Activated CD8-positive, alpha-beta memory T cell treated with anti-CD3 and anti-CD28 coated beads for 4 hours (primary cell): ENCODE measurements at places on chromosomes 5 and 9.

GRCh38 chr9:131107760-131108159 is 11.4 kb downstream of the AIF1L start:
- DNase-seq, result no peak

DNA sequence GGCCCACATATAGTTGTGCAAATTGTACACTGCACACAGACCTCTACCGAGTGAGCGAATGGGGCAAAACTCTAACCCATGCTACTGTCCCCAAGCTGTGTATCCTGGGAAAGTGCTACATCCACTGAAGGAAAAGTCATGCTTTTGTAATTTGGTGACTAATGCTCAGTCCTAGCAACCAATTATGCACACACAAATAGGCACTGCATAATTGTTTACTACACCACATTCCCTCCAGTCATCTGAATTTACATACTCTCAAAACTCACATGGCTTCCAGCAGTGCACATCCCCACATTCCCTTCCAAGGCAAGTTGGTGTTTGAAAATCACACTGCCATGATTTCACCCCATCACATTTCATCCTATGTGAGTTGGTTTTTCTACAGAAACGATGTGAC is 125.9 kb upstream of the OSMR start:
- DNase-seq, result no peak

DNA sequence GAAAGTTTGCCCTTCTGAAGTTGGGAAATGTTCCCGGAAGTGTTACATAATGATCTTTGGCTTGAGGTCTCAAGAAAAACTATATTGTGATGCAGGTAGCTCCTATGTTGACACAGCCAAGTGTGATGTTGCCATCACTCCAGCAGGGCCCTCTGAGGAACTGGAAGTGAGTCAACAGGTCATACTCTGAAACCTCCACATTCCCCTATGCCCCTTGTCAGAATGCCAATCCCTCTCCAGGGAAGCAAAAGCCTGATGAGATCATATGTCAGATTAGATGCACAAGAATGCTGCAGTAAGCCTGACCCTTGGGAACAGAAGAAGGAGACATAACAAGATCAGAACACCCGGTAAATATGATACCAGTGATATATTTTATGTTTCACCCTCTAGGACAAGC is 66.8 kb upstream of the ITGA2 start:
- no peak for DNase-seq

- DNase-seq, result no peak
Measured at GRCh38 chr9:107639426-107639825, 149.9 kb upstream of the KLF4 start.

DNA sequence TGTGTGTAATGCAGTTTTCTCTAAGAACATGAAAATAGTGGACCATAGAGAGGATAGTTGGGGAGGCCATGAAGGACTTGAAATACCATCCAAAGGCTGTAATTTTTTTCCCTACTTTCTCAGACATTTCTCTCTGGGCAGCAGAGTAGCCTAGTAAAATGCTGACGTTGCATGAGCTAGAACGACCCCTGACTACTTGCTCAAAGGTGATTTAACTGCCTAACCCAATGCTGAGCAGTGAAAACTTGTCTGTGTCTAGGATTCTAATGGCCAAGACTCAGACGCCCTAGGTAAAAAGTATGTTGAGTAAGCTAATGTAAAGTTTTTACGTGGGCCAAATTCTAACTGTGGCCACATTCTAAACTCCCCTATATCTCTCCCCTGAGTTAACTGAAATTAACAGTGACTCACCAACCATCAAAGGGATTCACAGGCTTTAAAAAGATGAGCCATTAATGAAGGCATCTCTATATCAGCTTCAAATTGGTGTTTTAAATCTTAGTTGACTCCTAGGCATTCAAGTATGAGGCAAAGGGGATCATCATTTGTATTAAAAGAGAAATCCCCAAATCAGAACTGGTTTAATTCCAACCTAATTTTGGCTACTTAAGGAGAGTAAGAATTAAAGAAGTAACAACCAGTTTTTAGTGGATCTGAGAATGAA is 121.0 kb upstream of the GAS1 start:
- no peak for DNase-seq

- DNase-seq, result no peak
Measured at GRCh38 chr9:73805111-73805510, 653.4 kb downstream of the ANXA1 start.

- DNase-seq, result peak; percentile 62
Measured at GRCh38 chr9:114691046-114691955, 9.3 kb upstream of the TEX48 start.

GRCh38 chr5:9197881-9198260 is 348.0 kb downstream of the SEMA5A start:
- DNase-seq, result no peak

- DNase-seq, result no peak
Measured at GRCh38 chr5:82511134-82511533, 233.0 kb upstream of the RPS23 start.

- DNase-seq, result no peak
Measured at GRCh38 chr9:130579738-130580463, 524 bp downstream of the FUBP3 start.

- no peak for DNase-seq
Measured at GRCh38 chr9:106017198-106017740, 322.9 kb downstream of the TMEM38B start.

DNA sequence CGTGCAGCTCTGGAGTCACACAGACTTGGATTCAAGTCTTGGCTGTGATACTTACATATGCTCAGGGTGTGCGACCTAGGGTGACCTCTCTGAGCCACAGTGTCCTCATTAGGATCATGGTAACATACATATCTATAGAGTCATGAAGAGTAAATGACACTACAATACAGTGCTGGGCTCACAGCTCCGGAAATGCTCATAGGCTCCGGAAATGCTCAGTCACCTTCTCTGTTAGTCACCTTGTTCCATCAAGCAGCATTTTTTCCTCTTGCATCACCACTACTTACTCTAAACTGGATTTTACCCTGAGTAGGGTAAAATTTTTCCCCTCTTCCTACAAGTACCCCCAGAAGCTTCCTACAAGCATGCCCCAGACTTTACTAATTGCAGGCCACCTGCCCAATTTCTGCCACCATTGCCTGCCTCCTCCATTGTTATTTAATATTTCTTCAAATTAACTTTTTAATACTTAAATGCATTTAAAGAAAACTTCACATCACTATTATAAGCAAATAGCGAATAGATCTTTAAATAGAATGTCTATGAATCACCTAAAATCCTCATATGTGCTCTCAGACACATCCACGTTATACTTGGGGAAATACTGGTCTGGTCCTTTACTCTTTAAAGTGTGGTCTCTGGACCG is 147.6 kb upstream of the SPRY4 start:
- peak; percentile 2 for DNase-seq

DNA sequence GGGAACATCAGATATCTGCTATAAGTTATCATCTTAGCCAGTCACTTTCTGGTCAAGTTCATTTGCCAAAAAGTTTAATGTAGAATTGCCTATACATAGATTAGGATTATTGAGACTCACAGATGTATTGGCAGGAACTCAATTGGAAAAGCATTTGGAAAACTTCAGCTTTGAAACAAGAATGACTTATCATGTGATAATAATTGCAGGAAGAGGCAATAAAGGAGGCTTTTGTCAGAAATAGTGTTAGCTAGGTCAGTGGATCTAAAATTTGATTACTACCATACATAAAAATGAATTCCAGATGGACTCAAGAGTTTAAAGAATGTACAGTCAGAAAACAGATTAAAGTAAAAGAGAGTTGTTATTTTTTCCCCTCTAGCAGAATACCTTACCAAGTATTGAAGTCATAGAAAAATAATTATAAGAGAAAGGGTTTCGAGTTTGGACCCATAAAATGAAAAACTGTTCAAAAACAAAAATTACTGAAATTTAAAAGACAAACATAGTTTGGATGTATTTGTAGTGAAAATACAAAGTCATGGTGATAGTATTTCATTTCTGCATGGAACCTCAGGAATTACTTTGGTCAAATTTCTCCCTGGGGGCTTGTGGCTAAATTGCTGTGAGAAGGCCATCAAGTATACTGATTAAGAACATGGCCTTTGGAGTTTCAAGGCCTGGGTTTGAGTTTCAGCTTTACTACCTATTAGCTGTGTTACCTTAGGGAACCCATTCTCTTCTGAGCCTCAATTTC is 159.9 kb downstream of the TMEM38B start:
- DNase-seq, result no peak

DNA sequence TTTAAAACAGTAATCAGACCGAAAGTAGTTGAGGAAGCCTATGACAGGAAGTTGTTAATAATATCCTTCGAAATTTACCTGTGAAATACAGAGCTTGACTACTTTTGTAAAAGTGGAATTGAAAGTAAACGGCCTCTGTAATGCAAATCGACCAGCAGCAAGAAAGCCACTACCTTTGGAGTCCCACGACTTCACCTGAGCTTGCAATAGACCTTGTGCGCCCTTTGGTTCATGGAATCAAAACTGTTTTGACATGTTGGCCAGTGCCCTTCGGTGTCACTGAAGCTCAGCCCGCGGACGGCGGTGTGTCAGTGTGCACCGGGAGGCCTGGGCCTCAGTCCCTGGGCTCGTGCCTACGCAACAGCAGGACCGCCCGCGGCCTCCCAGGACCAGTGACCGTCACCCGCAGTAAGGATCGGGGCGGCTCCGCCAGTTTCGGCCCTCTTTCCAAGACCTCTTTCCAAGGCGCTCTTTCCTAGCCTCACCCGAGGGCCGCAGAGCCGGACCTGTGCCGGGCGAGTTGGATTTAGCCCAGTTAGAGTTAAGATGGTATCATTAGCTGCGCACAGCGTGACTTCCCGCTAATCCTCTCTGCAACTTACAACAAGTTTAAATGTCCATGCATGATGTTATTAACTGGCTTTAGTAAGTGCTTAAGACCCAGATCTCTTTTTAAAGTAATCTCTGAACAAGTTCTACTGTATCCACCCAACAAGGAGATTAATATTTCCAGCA is 223.3 kb downstream of the MEF2C start:
- no peak for DNase-seq

DNA sequence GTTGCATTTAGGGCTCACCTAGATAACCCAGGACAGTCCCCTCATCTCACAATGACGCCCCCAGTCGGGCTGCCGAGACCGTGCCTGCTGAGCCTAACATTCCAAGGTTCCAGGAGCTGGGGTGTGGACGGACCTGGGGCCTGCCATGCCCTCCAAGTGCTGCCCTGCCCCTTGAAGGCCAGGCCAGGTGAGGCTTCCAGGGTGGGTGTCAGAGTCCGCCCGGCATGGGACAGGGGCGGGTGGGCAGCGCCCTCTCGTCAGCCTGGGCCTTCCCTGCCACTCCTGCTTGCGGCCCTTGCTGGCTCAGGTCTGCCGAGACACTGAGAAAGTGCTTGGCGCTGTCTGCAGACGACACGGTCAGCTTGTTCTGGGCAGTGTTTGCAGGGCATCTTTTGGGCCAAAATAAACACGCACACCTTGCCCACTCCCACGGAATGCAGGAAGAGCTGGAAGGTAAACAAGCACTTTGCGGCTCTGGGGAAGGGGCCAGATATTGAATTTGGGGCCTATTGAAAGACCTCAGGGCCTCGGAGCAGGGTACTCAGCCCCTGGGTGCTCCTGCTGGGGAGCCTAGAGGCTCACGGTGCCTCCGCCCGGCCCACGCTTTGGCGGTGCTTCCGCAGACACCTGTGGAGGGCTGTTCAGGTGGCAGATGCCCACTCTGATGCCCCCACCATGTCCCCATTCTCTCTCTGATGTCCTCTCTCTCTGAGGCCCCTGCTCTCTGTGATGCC is 4.2 kb upstream of the SCGB3A1 start:
- no peak for DNase-seq

DNA sequence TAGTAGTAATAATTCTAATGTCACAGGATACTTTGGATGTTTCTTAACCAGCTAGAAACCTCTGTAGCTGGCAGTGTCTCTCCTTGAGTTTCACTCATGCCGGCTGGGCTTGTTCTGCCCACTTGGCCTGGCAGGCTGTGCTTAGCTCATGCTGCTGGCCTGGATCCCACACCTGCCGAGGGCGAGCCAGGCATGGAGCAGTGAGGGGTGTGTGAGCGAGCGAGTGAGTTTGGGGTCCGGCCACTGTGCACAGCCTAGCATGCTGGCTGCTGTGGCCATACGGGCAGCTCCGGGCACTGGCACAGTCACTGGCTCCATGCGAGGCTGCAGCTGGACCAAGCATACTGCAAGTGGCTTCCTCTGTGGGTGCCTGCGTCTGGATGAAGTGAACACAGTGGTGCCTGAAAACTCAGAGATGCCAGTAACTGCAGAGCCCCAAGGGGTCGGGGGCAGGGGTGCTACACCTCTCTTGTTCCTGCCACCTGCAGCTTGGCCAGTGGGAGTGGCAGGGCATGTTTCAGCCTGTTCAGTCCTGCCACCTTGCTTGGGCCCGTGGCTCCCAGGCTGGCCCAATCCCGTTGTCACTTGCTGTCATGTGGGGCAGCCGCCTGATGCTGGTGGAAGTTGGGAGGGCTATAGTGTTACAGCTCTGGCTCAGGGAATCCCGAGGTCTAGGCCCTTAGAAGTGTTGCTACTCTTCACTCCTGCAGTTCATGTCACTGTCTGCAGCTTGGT is 9.9 kb downstream of the FSD1L start:
- DNase-seq, result no peak

DNA sequence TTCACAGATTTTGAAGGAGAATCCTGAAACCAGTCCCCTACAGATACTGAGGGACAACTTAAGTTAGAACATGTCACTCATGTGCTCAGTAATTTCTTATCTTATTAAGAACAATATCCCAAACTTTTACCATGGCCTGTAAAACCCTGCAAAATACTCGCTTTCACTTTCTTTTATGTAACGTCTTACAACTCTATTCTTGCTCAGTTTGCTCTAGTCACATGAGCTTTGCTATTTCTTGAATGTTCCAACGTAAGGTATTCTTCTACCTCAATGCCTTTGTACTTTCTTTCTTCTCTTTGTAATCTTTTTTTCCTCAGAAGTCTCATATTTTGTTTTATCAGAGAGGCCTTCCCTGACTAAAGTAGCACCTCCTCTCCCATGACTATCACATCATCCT is 14.1 kb downstream of the TMEM38B start:
- no peak for DNase-seq

GRCh38 chr9:68454579-68455334 is 85.9 kb downstream of the TMEM252 start:
- DNase-seq, result no peak

GRCh38 chr9:134162926-134163370 is 1.4 kb downstream of the RNU6ATAC start:
- no peak for DNase-seq

DNA sequence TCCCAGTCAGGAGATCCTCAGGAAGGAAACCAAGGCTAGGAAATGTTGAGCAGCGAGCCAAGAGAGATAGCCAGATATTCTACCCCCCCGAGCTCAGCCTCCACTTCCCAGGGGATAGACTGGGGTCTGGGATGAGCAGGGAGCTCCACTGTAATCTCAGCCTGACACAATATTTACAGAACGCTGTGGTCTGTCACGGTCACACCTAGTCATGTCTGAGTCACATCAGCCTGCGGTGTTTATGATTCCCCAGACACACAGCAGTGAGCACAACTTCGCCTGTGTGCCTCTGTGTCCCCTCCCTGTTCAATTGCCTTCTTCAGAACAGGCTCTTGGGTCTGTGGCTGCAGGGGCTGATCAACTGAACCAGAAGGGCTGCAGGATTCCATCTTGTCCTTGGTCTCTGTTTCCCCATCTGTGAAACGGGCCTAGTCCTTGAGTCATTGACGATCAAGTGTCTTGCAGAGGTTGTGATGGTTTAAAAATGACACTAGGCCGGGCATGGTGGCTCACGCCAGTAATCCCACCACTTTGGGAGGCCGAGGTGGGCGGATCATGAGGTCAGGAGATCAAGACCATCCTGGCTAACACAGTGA is 8.6 kb upstream of the PRRX2 start:
- DNase-seq, result no peak
